Right kidney (tissue), 9 donors: ENCODE measurements at places on chromosomes 1 and 21.
A peak's percentile ranks its signal among the peaks of the same experiment; 100 is the strongest.

GRCh38 chr21:46078978-46079351 is 18.9 kb upstream of the COL6A2 start:
- DNase-seq, result no peak

DNA sequence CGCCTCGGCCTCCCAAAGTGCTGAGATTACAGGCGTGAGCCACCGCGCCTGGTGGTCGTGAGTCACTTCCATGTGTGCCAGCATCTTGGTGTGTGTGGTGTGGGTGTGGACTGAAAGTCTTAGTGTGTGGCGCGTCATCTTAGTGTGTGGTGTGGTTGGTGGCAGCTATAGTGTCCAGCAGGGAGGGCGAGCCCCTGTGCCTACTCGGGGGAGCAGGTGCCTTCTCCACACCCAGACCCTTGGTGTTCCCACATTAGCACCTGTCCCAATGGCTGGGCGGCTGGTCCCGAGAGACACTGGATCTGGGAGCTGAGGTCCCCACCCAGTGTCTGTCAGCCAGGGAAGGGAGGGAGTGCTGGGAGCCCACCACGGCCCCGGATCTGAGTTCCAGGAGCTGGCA is 2.8 kb downstream of the SCNN1D start:
- DNase-seq, result no peak

DNA sequence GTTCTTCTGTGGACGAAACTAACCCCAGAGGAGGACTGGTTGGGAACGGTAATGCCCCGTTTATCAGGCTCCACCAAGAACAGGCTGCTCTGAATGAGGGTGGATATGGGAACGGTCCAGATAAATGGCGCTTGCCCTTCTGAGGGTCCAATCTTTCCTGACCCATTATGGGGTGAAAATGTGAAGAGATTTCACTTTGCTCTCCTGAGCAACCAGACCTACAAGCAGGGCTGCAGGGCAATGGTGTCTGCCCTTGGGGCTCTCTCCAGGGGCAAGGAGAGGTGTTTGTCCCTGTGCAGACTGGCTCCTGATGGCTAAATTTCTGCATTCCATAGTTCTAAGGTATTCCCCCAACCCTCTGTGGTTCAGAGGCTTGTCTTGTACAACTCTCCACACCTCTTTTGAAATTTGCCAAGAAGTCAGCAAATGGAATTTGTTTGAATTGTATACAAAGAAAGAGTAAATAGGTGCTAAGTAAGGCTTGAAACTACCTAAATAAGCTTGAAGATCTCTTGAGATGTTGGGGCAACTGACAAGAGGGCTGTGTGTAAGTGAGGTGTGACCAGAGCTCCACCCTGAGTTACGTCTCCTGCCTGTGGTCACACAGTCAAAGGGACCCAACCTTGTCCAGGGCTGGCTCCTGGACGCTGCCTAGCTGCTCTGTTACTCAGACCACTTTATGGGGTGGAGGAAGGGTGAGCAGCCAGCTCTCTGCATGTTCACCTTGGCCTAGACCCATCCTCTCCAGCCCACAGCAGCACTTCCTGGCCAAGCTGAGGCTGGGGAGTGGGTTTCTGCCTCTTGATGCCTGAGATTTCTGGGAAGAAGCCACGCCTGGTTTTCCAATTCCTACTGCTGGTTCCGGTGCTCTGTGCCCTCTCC is 24.8 kb downstream of the SLC2A1 start:
- no peak for DNase-seq

GRCh38 chr1:9591669-9592509 is 3.2 kb downstream of the TMEM201 start:
- no peak for DNase-seq

- DNase-seq, result no peak
Measured at GRCh38 chr1:248404024-248404423, 1.2 kb downstream of the OR2T1 start.

GRCh38 chr1:40825996-40826395 is 36.2 kb downstream of the CITED4 start:
- DNase-seq, result no peak

DNA sequence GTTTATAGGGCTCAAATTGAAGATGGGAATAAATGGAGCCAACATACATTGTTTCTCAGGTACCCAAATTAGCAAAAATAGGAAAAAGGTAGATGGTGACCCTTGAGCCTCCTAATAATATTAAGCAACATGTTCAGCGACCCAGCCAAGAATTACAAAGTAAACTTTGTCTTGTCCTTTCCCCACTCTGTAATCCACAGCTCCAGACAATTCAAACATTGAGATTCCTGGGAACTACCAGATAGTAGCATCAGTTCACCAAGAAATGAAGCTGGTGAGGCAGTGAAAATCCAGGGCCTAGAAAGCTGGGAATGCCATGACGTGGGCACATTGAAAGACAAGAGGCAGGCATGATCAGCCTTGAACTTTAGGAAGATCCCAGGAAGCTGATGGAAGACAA is 11.7 kb downstream of the HAO2 start:
- DNase-seq, result no peak

GRCh38 chr1:201543871-201544642 is 5.1 kb downstream of the NAV1 start:
- DNase-seq, result no peak

DNA sequence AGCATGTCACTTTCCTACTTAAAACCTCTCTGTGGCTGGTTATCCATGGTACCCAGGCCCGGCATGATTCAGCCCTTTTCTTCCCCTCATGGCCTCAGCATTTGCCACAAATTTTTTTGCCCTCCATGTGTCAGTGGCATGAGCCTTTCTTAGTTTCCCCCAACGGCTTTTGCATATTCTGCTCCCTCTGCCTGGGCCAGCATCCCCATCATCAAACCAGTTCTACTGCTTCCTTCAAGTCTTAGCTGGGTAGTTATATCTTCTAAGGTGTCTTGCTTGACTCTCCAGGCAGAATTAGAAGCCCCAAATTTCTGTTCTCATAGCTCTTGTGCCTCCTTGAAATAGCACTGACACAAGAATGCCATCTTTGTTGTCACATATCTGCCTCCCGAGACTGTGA is 127.9 kb downstream of the ELAVL4 start:
- DNase-seq, result no peak

GRCh38 chr1:25037174-25038074 is 107.3 kb upstream of the RUNX3 start:
- no peak for DNase-seq

GRCh38 chr1:116579259-116579875 is 8.5 kb upstream of the CD58 start:
- no peak for DNase-seq

- no peak for DNase-seq
Measured at GRCh38 chr1:223339861-223340260, 24.1 kb downstream of the SUSD4 start.

- DNase-seq, result no peak
Measured at GRCh38 chr1:83996191-83996590, 2.7 kb downstream of the TTLL7 start.

DNA sequence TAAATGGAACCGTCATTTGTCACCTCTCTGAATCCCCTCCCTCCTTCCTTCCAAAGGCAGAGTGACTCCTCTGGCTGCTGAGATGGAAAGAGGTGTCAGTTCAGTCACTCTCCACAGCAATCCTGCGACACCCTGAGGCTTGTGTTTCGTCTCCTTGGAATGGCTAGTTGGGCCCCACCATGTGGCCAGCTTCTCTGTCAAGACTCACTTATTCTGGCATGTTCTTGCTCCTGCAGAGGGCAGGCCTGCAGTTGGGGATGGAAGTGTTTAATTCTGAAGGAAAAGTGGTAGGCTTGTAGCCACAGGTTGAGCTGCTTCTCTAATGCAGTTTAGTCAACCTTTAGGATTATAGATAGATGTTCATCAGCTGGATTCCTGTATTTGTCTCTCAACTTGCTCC is 149.6 kb downstream of the LMO4 start:
- DNase-seq, result no peak

DNA sequence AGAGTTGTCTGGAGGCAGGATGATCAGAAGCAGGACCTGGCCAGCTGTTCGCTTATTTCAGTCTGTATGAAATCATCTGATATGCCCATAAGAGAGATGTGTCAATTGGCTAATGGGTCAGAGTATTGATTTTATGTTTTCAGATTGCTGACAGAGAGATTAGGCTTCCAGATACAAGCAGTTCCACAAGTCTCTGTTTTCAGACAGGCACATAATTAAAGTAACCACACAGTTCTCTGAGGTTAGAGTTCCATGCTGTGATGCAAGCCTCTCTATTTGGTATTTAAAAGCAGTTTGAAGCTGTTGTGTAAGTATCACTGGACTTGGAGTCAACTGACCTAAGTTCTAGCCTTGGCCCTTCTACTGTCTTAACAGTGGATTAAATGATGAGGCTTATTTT is 50.1 kb downstream of the ATF6 start:
- no peak for DNase-seq

DNA sequence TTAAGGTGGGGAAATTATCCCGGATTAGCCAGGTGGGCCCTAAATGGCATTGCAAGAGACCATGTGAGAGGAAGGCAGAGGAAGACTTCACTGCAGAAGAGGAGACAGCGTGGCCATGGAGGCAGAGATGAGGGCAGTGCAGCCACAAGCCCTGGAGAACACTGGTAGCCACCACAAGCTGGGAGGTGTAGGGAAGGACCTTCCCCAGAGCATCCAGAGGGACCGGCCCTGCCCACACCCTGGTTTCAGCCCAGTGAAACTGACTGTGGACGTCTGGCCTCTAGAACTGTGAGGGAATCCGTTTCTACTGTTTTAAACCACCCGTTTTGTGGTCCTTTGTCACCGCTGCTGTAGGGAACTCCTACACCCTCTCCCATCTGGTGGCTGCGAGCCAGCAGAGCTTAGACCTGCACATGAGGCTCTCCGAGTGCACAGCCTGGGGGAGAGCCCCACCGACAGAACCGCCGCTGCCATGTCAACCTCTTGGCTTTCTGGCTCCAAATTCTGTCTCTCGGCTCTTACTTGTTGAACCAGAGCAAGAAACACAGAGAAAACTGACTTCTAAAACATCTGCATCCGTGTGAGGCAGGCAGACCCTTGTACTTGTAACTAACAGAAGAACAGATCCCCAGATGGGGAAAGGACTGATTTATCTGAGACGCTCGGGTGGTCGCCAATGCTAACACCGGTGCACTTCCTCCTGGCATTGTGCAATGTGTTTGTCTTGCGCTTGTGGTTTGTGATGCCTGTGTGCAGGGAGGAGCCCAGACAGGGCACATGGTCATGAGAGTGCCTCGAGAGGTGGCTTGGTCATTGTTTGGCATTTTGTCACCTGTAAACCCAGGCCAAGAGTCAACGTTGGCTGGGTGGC is 90.8 kb upstream of the TMPRSS2 start:
- no peak for DNase-seq

GRCh38 chr1:42450061-42450460 is 5.8 kb downstream of the ZMYND12 start:
- no peak for DNase-seq

- no peak for DNase-seq
Measured at GRCh38 chr1:41683681-41684500, 199.4 kb upstream of the EDN2 start.

DNA sequence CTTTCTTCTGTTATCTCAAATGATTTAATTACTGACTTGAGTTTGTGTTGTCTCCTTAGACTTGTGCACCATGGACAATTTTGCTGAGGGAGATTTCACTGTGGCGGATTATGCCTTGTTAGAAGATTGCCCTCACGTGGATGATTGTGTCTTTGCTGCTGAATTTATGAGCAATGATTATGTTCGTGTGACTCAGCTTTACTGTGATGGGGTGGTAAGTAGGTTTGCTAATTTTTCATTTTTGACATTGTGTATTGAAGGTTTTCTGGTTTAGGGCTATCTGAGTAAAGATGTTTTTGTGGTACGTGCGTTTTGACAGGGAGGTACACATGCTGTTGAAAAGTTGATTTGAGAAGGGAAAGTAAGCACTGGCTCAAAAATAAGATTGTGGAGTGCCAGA is 14.1 kb downstream of the TTC3 start:
- no peak for DNase-seq

DNA sequence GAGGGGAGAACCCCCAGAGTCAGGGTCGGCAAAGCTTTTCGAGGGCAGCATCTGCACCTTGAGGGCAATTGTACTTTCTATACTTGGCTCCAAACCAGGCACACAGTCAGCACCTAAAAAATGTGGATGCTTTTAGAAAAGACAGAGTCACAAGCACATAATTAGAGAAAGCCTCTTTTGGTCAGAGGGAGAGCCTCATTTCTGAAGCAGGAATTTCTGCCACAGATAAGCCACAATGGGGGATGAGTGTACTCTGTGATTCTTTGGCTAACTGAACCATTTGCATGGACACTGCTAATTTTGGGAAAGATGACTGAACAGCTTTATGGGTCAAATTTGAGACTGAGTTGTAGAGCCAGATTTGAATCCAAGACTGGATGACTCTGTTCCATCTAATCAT is 635.7 kb downstream of the KIF26B start:
- DNase-seq, result no peak

DNA sequence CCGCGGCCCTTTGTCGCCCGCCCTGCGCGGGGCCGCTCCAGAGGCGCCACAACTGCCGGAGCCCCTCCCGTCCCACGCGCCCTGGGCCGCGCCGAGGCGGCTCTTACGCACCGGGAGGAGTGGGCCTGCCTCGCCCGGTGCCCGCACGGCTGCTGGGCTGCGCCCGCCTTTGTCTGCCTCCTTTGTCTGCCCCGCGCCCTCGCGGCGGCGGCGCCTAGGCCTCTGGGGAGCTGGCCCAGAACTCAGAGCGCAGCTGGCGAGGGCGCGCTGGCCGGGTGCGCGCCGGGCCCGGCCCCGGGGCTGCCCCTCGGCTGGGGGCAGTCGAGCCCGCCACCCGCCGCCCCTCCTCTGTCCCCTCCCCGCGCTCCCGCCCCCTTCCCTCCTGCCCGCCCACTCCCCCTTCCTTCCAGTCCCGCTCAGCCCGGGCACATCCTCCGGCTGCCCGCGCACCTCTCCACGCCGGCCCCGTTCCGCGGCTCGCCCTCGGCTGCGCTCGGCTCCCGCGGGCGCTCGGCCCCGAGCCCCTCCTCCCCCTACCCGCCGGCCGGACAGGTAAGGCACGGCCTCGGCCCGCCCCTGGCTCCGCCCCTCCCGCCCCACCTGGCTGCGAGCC is at the start of gene DRAXIN:
Gene DRAXIN (plus strand): TSS at position 409 of the 613 bp plus-strand sequence. CDS start 14,549 bp downstream, outside the sequence.
- peak; percentile 80 for DNase-seq

- peak; percentile 69 for DNase-seq
Measured at GRCh38 chr1:14945132-14946010, 208.2 kb upstream of the TMEM51 start.

GRCh38 chr1:200496937-200497336 is 87.1 kb upstream of the ZNF281 start:
- no peak for DNase-seq

DNA sequence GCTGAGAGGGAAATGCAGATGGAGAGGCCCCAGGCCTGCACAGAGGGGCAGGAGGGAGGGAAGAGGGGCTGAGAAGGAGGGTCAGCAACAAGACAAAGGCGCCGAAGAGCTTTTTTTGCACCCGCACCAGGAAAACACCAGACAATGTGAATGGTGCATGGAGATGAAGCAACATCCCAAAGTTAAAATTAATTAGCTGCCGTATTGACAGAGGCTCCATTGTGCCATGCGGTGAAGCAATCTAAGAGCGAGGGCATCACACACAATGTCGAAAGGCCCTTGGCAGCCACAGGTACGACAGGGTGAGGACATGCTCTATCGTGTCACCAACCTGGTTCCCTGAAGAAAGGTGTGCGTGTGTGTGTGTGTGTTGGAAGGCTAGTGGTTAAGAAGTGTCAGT is 41.2 kb downstream of the SSBP3 start:
- no peak for DNase-seq
